ENCODE measurements at places on chromosomes 5 and 9.

DNA sequence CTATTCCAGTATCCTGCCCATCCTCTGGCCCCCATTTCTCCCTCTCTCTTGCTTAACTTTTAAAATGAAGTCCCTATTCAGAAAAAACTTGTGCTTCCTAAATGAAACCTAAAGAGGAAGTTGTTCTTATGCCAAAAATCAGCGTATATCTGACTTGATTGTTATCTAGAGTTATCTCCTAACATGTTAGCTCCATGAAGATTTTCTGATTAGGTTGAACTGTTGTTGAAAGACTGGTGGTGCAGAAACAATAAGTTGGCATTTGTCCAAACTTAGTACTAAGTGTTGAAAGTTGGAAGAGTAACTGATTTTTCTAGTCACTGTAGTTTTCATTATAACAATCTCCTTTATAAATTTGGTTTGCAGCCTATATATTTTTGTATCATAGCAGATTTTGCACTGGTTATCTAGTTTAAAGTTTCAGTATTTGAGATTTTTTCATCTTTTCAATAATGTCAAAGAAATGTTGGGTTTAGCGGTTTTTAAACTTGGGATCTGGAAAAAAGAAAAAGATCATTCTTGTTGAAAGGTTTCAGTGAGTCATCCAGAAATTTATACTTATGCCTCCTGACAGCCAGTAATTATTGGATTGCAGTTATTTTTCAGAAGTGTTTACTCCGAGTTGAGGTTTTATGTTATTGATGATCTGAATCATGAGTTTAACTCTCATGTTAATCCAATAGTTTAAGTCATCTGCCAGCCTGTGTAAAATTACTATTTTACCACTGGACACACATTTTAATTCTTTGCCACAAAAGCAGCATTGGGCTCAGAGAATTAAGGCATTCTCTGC is 60.6 kb downstream of the PAM start:
- no peak for DNase-seq

DNA sequence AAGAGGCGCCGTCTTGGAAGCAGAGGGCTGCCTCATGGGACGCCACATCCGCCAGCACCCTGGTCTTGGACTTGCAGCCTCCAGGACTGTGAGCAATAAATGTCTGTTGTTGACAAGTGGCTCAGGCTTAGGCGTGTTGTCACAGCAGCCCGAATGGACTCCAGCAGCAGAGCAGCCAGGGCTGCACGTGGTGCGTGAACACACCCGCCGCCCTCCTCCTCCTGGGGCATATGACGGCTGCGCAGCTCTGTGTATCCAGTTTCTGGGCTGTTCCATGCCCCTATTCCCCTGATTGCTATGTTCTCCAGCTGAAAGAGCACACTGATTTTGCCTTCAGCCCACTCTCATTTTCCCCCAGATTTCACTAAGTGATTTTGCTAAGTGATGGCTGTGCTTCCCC is 36.0 kb upstream of the CLPTM1L start:
- no peak for DNase-seq

DNA sequence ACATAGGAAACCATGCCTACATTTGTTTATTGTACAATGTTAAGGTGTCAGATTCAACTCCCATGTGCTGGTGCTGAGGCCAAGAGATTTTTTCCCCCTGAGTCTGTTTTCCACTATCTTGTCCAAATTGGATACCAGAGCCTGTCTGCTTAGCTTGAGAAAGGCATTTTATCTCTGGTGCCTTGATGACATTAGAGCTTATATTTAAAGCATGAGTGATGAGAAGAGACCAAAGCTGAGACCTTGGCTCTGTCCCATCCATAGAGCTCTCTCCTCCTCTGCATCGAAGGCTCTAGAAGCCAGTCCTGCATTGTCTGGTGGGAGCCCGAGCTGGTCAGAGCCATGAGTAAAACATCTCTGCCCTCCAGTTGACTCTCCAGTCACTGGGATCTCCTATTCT is 10.4 kb upstream of the PPP2CA start:
- no peak for DNase-seq

DNA sequence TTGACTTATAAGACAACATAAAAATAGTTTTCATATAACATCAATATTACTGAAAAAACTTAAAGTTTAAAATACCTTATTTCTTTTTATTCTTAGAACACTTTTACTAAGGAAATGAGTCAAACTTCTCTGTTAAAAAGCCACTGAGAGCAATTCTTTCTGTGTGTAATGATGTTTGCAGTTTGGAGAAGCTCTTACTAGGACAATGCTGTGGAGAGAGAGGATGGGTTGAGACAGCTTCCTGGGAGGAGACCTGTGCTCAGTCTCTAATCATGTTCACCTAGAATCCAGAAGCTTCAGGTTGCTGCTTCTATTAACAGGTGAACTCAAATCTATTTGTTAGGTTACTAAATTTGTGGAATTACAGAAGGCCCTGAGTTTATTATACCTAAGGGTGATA is 198.5 kb downstream of the DNAH5 start:
- DNase-seq, result no peak

GRCh38 chr9:34578241-34579103 is 11.1 kb downstream of the CNTFR start:
- no peak for DNase-seq

DNA sequence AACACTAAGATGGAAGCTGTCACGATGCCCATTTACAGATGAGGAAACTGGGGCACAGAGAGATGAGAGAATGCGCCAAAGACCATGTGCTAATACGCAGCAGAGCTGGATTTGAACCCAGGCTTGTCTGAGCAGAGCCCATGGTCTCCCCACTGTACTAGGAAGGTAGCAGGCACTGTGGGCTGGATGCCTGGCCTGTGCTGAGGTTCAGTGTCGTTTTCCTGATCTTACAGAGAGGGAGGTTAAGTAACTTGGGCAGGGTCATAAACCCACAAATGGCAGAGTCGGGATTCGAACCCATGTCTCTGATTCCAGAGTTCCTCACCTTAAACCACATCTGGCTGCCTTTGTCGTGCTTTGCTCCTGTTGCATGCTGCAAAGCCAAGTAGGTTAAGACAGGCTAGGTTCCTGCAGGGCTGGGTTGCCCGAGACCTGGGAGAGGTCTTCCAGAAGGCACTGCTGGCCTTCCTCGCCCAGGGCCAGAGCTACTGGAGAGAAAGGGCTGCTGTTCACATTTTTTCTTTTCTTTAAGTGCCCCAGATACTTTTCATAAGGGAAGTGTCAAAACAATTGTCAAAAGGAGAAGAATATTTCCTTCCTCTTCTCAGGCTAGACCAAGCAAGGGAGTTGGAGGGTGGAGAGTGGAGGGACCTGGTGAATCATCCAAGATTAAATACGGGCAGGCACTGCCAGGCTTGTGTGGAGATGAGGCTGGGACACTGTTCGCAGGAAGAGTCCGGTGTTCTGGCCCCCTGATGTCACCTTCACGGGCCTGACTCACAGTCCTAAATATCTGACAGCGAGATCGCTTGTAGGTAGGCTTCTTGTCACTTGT is 3.2 kb downstream of the NEK6 start:
- no peak for DNase-seq

DNA sequence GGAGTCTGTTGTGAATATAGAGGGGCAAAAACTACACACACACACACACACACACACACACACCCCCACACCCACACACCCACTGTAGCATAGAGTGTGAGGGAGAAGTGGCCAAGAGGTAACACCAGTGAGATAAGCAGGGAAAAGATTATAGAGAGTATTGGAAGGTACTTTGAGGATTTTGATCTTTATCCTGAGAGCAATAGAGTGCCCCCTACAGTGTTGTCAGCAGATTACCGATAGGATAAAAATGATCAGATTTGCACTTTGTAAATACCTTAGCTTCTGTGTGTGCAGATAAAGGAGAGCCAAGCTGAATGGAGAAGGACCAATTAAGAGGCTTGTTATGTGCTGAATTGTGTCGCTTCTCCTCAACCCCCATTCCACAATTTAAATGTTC is 32.3 kb downstream of the ERCC6L2 start:
- DNase-seq, result no peak

DNA sequence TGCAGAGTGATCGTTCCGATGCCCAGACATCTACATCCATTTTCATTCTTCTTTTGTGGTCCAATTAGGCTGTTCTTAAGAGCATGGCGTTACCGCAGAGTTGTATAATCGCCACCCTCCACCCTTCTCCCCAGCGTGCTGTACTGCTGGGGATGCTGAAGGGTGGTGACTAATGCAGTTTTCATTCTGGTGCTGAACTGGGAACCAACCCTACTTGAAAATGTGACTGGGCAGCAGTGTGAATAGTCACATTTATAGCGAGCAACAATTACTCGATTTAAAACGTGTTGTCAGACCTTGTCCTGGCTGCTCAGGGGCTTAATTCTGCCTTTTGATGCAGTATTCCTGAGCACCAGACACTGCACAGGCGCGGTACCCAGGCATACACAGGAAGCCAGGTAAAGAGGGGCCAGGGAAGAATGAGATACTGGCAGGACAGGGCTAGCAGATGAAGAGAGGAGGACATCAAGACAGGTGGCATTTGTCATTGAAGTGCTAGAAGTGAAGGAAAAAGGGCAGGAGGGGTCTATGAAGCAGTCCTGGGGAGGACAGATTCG is 719 bp upstream of the ISCA1 start:
- no peak for DNase-seq

GRCh38 chr9:130232899-130233586 is 32.5 kb upstream of the HMCN2 start:
- no peak for DNase-seq

DNA sequence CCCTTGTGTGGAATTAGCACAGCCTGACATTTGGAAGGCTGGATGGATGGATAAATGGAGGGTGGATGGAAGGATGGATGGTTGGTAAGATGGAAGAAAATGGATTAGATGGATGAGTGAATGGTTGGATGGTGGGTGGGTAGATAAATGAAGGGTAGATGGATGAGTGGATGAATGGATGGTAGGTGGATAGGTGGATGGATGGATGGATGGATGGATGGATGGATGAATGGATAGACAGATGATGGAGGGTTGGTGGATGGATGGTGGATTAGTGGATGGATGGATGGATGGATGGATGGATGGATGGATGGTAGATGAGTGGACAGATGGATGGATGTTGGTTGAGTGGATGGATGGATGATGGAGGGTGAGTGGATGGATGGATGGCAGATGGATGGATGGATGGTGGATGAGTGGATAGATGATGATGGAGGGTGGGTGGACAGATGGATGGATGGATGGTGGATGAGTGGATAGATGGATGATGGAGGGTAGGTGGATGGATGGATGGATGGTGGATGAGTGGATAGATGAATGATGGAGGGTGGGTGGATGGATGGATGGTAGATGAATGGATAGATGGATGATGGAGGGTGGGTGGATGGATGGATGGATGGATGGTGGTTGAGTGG is 175.6 kb upstream of the PPP1R26 start:
- DNase-seq, result no peak

- DNase-seq, result no peak
Observed at GRCh38 chr9:36796671-36797419, 224.2 kb downstream of the MELK start.

- peak; percentile 17 for DNase-seq
Observed at GRCh38 chr5:159286420-159287035, 23.4 kb downstream of the UBLCP1 start.

- no peak for DNase-seq
Observed at GRCh38 chr5:108093186-108093585, 288.7 kb downstream of the FBXL17 start.

DNA sequence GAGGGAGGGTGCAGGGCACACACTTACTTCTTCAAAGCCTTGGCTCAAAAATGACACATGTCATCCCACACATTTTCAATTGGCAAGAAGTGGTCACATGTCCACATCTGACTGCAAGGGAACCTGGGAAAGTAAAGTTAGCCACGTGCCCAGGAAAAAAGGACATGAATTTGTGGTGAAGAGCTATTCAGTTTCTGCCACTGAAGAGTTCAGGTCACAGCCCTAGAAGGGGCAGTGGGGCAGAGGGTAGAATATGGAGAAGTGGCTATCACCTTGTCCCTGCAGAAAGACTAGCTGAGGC is 1.9 kb upstream of the RGS14 start:
- DNase-seq, result no peak

DNA sequence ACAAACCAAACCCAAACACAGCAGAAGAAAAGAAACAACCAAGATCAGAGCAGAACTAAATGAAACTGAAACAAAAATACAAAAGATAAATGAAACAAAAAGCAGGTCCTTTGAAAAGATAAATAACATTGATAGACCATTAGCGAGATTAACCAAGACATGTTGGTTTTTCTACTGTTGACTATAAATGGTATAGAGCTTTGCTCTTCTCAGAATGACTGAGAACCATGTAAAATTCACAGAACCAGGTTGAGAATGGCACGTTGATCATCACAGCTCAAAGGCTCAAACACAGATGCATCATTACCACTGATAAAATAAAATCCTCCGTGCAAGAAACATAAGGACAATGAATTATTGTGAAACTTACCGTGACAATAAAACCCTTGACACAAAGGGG is 105.2 kb downstream of the MARCHF11 start:
- DNase-seq, result no peak

GRCh38 chr5:175015028-175015685 is 290.8 kb downstream of the MSX2 start:
- no peak for DNase-seq

DNA sequence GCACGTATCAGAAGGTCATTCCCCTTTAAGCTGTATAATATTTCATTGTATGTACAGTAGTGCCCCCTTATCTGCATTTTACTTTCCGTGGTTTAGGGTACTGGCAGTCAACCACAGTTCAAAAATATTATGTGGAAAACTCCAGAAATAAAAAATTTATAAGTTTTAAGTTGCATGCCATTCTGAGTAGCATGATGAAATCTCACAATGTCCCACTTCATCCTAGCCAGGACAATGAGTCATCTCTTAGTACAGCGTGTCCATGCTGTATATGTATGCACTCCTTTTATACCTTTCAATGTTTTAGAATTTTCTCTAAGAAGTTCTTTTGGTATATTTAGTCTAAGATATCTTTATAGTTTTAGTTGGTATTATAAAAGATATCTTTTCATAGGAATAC is 115.0 kb upstream of the HAND1 start:
- DNase-seq, result no peak

DNA sequence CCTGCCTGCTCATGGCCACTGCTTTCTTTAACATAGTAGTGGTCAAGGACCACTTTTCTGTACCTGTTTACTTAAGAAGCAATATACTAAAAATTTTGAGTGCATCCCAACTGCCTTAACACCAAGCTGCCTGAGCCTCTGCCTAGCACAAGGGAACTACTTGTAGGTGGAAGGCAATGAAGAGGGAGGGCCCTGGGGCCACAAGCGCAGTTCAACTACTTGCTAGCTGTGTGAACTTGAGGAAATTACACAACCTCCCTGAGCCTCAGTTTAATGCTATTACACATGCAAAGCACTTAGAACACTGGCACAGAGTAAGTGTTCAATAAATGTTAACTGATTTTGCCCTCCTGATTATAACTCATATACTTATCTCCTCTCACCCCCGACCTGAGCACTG is 6.3 kb downstream of the ARL15 start:
- DNase-seq, result no peak

Data from hematopoietic multipotent progenitor cell treated with erythropoietin and hydrocortisone succinate and interleukin-3 and kit ligand, for 17 days (in vitro differentiated cells).